Bronchus fibroblast of lung (primary cell): ENCODE measurements at places on chromosomes 5 and 9. TPM values are rescaled to one million over a fixed set of nuclear protein-coding genes. Genes with fewer than 3 reads are reported as not detected.

IL3 gene
- not detected in 2 replicates for total RNA-seq

SPARC gene
- total RNA-seq: 644 and 678 TPM in 2 replicates

FBP1 gene
- total RNA-seq: not detected in 2 replicates

SLC6A18 gene
- total RNA-seq: not detected in 2 replicates

DIRAS2 gene
- not detected in 2 replicates for total RNA-seq
